ENCODE measurements at places on chromosomes 4 and X. TPM values are rescaled to one million over a fixed set of nuclear protein-coding genes. Genes with fewer than 3 reads are reported as not detected.
A peak's percentile ranks its signal among the peaks of the same experiment; 100 is the strongest.

SERTM2 gene
- not detected for total RNA-seq

KLF3 gene
- total RNA-seq: 66.8 TPM

ZNF157 gene
- 0.72 TPM for total RNA-seq

SRPK3 gene
- 8.0 TPM for total RNA-seq

KLB gene
- total RNA-seq: not detected

DNA sequence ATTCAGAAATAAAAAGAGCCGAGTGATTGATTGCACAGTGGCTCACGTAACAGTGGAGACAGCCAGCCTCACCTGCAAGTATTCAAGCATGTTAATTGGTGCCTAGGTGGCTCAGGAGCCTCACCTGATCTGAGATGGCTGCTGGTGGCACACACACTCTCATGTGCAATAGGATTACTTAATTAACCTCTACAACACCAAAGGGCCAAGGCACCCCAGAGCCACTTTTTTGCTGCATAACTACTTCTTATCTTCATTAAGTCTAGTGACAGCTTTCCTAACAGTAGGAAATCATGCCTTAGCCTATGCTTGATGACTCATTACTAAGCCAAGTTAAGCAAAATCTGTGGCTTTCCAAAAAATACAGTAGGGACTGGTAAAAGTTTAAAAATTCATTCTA, 117.3 kb upstream of the NOCT start:
- no peaks in the 10 kb centered on the region for H3K27me3 ChIP-seq
- no peak overlapping the region for H3K4me3 ChIP-seq
- H3K4me1 ChIP-seq: no peaks in the 10 kb centered on the region
- H3K36me3 ChIP-seq: no peaks in the 10 kb centered on the region
- no peak overlapping the region for H3K27ac ChIP-seq

DNA sequence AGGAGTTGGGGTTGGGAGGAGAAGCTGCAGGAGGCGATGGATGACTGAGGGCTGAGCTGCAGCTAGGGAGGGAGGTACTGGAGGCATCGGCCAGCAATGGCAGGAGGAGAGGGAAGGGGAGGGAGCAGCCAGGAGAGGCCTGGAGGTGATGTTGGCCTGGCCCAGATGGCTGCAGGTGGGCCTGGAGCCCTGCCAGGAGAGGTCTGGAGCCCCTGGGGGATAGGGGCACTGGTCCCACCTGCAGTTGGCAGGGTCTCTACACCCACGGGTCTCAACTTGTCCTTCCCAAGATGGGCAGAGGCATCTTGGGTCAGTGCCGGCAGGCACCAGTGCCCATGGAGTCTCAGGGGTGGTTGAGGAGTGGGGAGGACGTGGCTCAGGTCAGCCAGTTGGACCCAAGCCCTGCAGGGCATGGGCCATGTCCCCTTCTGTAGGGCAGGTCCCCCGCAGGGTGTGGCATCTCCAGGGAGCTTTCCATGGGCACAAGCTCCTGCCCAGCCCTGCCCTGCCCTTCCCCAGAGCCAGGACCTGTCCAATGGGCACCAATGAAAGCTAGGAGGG, 2.7 kb upstream of the MXD4 start:
- no peaks in the 10 kb centered on the region for H3K36me3 ChIP-seq
- H3K4me1 ChIP-seq: no peaks in the 10 kb centered on the region
- H3K4me3 ChIP-seq: no peak overlapping the region
- H3K27ac ChIP-seq: no peak overlapping the region

DNA sequence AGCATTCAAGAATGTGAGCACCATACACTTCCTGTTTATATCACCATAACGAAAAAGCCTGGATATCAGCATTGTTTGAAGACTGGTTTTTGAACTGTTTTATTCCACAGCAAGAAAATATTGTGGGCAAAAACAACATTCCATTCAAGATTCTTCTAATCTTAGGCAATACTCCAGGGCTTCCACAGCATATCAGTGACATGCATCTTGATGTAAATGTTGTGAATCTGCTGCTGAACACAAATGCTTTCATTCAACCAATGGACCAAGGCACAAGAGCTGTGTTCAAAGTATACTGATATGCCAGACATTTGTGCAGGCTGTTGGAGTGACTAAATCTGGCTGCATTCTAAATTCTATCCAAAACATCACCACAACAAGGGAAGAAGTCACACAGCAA, 260.1 kb upstream of the ETNPPL start:
- H3K4me1 ChIP-seq: no peaks in the 10 kb centered on the region
- no peak for DNase-seq
- no peak overlapping the region for H3K27ac ChIP-seq
- H3K4me3 ChIP-seq: no peak overlapping the region
- H3K27me3 ChIP-seq: no peaks in the 10 kb centered on the region

DNA sequence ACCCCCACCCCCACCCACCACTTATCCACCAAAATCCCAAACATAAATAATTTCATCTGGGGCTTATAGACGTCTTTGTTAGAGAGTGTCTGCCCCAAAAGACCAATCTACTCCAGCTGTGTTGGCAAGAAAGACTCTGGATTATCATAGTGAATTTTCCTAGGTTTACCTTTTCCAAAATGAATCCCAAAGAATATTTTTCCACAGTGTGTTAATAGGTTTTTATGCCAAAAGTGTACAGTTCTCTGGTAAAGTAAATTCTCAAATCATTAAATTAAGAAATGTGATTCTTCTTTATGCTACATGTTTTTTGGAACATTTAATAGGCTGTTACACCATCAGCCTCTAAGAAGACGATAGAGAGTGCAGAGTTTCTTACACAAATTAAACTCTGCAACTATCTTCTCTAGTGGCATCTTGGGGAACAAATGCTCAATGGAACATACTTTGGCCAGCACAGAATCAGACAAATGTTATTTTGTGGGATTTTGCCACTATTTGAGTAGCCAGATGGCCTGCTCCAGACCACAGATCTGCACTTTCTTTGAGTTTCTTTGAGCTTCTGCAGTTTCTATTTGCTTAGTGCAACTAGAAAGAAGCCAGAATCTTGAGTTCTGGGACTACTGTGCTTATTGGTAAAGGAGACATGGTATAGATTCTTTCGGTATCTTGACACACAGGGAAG, 206.0 kb downstream of the KIT start:
- H3K27ac ChIP-seq: no peak overlapping the region
- no peaks in the 10 kb centered on the region for H3K36me3 ChIP-seq
- no peak for DNase-seq

DNA sequence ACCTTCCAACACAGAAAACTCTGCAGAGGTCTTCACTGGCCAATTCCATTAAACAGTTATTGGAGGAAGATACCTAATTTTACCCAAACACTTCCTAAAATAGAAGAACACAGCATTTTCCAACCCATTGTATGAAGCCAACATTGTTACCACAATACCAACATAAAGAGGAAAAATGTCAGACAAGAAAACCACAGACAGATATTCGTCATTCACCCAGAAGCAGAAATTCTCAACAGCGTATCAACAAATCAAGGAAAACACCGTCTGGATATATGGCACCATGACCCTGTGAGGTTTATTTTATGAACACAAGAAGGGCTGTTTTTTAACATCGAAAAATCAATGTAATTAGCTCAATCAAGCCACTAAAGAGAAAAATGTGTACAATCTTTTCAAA, 255.6 kb downstream of the ASMT start:
- no peak overlapping the region for H3K27ac ChIP-seq
- H3K36me3 ChIP-seq: no peaks in the 10 kb centered on the region
- no peaks in the 10 kb centered on the region for H3K27me3 ChIP-seq
- no peak for DNase-seq
- no peaks in the 10 kb centered on the region for H3K4me1 ChIP-seq
- no peak overlapping the region for H3K4me3 ChIP-seq

DNA sequence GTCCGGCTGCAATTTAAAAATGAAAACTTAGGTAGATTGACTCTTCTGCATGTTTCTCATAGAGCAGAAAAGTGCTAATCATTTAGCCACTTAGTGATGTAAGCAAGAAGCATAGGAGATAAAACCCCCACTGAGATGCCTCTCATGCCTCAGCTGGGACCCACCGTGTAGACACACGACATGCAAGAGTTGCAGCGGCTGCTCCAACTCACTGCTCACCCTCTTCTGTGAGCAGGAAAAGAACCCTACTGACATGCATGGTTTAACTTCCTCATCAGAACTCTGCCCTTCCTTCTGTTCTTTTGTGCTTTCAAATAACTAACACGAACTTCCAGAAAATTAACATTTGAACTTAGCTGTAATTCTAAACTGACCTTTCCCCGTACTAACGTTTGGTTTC, 41.0 kb downstream of the MAP7D3 start:
- H3K4me1 ChIP-seq: no peaks in the 10 kb centered on the region
- DNase-seq: no peak
- H3K4me3 ChIP-seq: no peak overlapping the region

DNA sequence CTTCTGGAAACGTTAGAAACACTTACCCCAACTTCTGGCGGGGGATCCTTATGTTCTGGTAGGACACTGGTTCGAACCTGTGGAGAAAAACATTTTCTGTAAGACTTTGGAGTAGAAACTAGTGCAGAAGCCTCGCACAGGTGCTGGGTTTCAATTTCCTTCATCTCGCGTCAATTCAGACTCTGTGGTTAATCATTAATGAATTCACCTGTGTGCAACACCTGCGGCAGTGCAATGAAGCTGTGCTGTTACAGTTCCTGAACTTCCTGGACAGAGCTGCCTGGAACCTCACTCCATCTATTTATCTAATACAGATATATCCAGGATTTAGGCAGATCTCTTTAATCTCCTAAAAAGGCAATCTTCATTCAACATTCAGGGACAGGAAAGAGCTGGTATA, 531.4 kb downstream of the INPP4B start:
- no peaks in the 10 kb centered on the region for H3K27me3 ChIP-seq
- H3K4me3 ChIP-seq: no peak overlapping the region

DNA sequence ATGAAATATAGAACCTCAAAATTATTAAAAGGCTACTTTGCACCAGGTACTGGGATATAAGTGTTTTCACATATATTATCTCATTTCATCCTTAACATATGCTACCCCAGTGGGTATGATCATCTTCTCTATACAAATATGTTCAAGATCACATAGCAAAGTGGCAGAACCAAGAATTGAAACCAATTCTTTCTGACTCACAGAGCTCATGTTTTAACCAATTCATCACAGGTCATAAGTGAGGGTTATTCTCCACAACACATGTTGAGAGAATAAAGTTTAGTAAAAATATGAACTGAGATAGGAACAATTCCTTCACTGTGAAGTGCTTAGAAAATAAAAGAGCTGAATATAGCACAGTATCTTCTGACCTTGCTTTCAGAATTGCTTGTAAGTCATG, 442.9 kb upstream of the RASGEF1B start:
- DNase-seq: no peak
- H3K4me1 ChIP-seq: no peaks in the 10 kb centered on the region
- no peaks in the 10 kb centered on the region for H3K36me3 ChIP-seq
- H3K4me3 ChIP-seq: no peak overlapping the region
- H3K27me3 ChIP-seq: no peaks in the 10 kb centered on the region

- no peaks in the 10 kb centered on the region for H3K36me3 ChIP-seq
- H3K27me3 ChIP-seq: no peaks in the 10 kb centered on the region
- no peak overlapping the region for H3K4me3 ChIP-seq
- no peak overlapping the region for H3K27ac ChIP-seq
- DNase-seq: peak; percentile 92
- H3K4me1 ChIP-seq: no peaks in the 10 kb centered on the region
Observed at GRCh38 chr4:40309250-40309774, 25.8 kb upstream of the CHRNA9 start.

All from aorta (tissue), 5 donors.